NCI-H1694 (cell line): ENCODE measurements at places on chromosomes 2 and 18.

- no peak for DNase-seq
These were observed 52.7 kb upstream of the ODC1 start for GRCh38 chr2:10500601-10501361.

GRCh38 chr2:174122185-174122584 lies 126.1 kb downstream of the OLA1 start:
- DNase-seq, result no peak

GRCh38 chr18:2935438-2936192 lies 77.3 kb downstream of the LPIN2 start:
- no peak for DNase-seq

- DNase-seq, result no peak
These were observed 117.9 kb downstream of the CDC42EP3 start for GRCh38 chr2:37553411-37554154.

- DNase-seq, result no peak
These were observed 463.2 kb downstream of the CDH2 start for GRCh38 chr18:27713738-27714095.

GRCh38 chr2:166184789-166185188 lies 57.0 kb upstream of the SCN1A start:
- no peak for DNase-seq
